ENCODE measurements at places on chromosomes 7 and 10. TPM values are rescaled to one million over a fixed set of nuclear protein-coding genes. Genes with fewer than 3 reads are reported as not detected.

The MYOZ1 gene
- 0.18 TPM for total RNA-seq

GRCh38 chr7:92961961-92962360 lies 125.6 kb upstream of the CDK6 start:
- no peak for DNase-seq

GRCh38 chr10:126564326-126564888 lies 106.1 kb downstream of the C10orf90 start:
- no peak for DNase-seq

GRCh38 chr10:86851328-86852207 lies 95.1 kb downstream of the BMPR1A start:
- peak; percentile 92 for DNase-seq

GRCh38 chr10:102935939-102936605 lies 18.0 kb downstream of the CNNM2 start:
- DNase-seq = no peak

Data from IMR-90 (cell line).